ENCODE measurements at places on chromosomes 5 and 9.

DNA sequence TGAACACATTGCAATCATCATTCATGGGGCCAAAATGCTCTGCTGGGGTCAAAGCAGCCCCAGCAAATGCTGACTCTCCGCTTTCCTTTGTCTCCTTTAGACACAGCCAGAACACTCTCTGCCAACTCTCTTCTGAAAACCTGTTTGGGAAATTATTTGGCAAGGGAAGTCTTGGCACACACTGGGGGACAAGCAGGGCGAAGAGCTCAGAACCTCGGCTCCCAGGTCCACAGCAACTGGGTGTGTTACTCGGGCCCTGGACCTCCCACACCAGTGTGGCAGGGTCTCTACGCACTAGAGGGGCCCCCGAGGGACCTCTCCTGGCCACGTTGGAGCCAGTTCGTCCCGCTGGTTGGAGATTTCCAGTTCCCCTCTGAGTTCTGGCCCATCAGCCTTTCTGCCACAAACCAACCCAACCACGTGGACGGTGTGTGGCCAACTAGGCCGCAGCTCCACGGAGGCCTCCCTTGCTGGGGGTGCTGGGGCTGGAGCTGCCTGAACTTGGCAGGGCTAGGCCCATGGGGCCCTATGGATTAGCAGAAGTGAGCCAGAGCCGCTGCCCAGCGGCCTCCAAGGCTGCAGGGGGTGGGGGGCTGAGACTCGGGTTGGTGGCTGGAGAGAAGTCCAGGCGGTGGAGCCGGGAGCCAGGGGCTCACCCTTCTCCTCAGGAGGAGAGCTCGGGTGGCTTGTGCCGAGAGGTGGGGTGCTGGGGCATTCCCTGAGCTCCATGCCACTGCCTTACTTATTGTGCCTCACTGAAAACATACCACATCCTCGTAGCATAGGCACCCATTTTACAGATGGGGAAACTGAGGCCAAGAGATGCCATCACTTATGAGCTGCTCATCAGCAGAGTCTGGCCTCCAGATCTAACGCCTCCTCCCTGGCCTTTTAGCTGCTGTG lies 46.8 kb upstream of the RNU6ATAC start:
- DNase-seq, result no peak

DNA sequence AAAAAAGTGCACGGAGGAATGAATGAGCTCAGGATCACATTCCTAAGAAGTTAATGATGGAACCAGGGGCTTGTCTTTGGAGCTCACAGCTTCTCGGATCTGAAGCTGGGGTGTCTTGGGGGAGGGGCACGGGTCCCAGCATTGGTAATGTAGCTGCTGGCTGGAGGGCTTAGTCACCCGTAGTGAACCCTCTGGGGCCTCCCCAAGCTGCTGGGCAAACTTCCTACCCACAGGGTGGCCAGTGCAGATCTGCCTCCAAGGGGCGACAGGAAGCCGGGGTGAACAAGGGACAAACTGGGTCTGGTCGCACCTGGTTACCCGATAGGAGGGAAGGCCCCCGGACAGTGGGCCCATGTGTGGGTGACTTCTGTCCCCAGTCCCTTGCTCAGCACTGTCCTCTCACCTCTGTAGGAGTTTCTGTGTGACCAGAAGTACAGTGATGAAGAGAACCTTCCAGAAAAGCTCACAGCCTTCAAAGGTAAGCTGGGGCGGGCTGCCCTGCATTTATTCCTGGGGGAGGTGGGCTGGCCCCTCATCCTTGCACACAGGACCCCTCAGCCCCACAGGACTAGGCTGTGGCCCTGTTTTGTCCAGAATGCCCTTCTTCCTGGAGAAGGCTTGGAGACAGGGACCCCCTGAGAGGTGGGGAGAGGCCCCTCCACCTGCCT lies 14.1 kb upstream of the NUP214 start:
- no peak for DNase-seq

GRCh38 chr9:117278471-117279035 lies 136.3 kb downstream of the ASTN2 start:
- no peak for DNase-seq

- DNase-seq, result peak; percentile 64
Observed at GRCh38 chr5:34657988-34658387, 1.9 kb downstream of the RAI14 start.

DNA sequence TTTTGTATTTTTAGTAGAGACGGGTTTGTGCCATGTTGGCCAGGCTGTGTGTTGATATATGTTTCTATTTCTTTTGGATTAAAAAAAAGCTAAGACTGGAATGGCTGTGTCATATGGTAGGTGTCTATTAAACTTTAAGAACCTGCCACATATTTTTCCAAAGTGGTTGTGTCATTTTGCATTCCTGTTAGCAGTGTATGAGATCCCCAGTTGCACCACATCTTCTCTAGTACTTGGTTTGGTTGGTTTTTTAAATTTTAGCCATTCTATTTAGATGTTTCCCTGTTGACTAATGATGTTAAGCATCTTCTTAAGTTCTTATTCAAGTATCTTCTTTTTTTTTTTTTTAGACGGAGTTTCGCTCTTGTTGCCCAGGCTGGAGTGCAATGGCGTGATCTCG lies 36.2 kb upstream of the MEGF9 start:
- no peak for DNase-seq

DNA sequence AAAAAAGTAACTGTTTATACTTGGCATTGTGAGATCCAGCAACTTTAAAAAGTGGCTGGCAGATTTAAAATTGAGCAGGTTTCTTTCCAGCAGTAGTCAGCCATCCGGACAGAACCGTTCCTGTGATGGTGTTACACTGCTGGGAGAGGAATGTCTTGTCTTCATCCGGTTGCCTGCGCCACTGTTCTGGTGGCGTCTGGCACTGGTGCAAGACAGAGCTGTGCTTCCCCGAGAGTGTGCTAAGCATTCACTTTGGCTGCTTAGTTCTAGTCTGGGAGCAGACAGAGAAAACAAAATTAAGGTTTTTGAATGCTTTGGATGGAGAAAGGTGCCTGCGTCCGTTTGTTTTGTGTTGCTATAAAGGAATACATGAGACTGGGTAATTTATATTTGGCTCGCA lies 35.5 kb upstream of the CREBRF start:
- no peak for DNase-seq

DNA sequence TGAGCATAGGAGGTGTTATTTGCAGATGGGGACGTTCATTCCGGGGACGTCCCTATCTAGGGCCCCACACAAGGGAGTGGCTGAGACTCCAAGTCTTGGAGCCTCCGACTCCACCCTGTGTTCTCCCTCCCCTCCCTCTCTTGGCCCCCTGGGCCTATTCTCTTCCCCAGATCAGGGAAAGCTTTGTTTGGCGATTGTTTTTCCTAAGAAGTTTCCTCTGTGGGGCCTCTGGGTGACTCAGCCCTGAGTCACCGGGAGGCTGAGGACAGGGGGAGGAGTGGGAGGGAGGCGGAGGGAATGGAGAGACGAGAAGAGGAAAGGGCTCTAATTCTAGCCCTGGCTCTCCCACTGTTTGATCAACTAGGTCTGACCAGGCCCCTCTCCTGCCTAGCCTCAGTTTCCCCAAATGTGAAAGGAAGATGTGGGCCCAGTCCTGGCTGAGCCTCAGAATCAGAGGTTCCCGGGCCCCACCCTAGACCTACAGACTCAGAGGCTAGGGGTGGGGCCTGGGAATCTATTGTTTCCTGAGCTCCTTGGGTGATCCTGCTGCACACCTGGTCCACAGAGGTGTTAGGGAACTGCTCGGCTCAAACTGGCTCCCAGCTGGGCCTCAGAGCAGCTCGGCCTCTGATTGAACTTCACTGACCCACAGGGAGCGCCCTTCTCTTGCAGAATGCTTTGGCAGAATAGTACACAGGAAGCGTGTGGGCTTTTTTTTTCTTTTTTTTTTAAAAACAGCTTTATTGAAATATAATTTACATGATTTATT lies 19.2 kb downstream of the GSN start:
- DNase-seq, result peak; percentile 97

DNA sequence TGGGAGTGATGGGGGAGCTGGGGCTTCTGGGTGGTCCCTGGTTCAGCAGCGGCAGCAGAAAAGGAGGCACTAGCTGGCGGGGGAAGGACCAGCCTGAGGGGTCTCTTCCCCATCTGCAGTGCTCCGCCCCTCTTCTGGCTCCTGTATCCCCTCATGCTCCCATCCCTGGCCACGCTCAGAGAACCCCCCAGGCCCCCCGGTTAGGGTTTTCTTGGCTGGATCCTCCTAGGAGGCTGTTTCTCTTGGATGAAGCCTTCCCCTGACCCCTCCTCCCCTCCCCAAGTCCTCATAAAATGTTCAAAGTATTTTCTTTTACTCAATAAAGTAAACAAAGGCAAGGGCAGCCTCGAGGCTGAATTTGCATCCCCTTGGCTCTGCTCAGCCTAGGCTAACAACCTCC lies 60.8 kb downstream of the FGF18 start:
- DNase-seq, result no peak
